Spleen (tissue), 13 donors: ENCODE measurements at places on chromosomes 7 and 10. TPM values are rescaled to one million over a fixed set of nuclear protein-coding genes. Genes with fewer than 3 reads are reported as not detected.

The SLC29A4 gene
- 0.33 TPM for total RNA-seq

The HOXA3 gene
- total RNA-seq, result 2.2 TPM

The NXPH1 gene
- not detected for total RNA-seq

The MMD2 gene
- total RNA-seq, result not detected
